ENCODE measurements at places on chromosomes 12 and 14.

GRCh38 chr12:49109641-49110463, 795 bp downstream of the LMBR1L start:
- DNase-seq, result no peak

DNA sequence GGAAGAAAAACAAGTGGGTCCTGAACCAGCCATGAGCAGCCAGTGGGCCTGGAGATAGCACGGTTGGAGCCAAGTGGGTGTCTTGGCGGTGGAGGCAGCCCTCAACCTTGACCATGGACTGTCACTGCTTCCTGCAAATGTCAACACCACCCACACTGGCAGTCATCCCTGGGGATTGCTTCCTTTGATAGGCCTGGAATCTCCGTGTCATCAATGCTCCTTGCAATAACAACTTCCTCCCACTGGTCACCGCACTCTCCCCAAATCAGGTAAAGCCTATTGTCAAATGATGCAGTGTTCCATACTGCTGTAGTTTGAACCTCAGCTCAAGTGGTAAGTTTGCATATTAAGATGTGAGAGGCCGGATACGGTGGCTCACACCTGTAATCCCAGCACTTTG, 129.1 kb downstream of the NTF3 start:
- DNase-seq, result no peak

DNA sequence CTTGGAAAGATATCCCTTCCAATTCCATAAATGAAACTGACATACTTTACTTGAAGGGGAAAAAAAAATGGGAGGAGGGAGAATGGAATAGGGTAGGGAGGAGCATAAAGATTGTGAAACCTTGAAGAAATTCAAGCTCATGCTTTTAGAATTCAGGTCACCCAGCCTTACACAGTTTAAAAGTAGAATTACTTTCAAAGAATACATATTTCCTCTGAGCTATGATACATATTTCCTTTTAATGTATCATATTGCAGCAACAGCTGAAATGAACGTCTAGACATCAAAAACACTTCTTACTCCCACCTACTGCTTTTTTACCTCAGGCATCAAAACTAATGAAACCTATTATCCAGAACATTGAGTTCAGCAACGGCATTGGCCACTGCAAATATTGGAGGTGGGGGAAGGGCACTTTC, 156.0 kb downstream of the MED13L start:
- no peak for DNase-seq

DNA sequence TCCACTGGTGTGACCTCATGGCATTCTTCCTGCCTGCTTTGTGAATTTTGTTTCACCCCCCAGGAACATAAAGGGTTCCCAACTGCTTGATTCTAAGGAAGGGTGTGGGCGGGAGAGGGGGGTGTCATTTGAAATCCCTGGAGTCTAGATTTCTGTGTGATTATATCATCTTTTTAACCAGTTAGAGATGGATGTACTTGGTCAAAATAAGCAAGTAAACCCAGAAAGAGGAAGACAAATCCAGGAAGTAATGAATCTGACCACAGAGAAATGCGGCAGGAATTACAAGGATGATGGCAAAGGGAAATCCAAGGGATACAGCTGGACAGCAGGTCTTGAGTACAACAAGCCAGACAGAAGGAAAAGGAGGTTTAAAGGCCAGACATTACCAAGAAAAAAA, 38.9 kb downstream of the DMAC2L start:
- DNase-seq, result no peak

GRCh38 chr12:24109381-24110039, 160.0 kb upstream of the SOX5 start:
- no peak for DNase-seq

DNA sequence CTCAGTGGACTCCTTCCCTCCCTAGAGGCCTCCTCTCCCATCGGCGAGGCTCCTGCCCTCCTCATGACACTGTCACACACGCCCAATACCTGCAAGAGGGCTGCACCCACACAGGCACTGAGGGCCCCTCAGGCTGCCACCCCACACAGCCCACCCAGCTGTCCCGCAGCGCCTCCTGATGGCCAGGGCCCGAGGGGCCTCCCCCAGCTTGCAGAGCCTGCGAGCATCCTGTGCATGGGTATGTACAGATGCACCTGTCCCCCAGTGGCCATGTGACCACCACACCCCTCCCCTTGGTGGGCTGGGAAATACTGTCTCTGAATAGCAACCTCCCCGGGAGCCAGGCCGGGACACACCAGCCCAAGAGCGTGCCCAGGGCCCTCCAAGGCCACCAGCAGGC, 19.0 kb upstream of the NUDT14 start:
- no peak for DNase-seq
